Activated CD4-positive, CD25-positive, alpha-beta regulatory T cell treated with anti-CD3 and anti-CD28 coated beads, Interleukin-2, amount 50 U/mL, for 24 hours (primary cell): ENCODE measurements at places on chromosomes 13 and 19.

DNA sequence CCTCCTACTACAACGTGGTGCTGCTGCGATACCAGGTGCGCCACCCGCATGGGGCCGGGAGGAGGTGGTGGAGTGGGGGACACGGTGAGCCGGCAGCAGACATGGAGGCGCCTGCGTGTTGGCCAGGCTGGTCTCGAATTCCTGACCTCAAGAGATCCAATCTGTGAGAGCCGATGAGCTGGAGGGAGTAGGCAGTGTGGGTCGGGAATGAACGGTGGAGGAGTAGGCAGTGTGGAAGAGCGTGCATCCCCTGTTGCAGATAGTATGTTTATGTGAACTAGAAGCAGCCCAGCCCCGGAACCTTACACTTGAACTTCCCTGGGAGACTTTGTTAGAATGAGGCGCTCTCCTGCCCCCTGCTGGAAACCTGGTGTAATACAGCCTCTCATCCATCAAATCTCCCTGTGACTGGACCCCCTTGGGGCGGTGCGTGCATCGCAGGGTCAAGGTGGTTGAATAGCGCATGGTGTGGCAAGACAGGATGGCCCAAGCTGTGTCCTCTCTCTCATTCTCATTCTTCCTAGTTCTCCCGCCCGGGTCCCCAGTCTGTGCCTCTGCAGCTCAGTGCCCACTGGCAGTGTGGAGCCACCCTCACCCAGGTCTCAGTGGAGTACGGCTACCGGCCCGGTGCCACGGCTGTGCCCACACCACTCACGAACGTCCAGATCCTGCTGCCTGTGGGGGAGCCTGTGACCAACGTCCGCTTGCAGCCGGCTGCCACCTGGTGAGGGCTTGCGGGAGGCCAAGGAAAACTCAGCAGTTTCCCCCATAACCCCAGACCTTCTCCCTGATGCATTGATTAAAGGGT is 10.5 kb upstream of the B3GNT3 start:
- ATAC-seq, result peak; percentile 56

DNA sequence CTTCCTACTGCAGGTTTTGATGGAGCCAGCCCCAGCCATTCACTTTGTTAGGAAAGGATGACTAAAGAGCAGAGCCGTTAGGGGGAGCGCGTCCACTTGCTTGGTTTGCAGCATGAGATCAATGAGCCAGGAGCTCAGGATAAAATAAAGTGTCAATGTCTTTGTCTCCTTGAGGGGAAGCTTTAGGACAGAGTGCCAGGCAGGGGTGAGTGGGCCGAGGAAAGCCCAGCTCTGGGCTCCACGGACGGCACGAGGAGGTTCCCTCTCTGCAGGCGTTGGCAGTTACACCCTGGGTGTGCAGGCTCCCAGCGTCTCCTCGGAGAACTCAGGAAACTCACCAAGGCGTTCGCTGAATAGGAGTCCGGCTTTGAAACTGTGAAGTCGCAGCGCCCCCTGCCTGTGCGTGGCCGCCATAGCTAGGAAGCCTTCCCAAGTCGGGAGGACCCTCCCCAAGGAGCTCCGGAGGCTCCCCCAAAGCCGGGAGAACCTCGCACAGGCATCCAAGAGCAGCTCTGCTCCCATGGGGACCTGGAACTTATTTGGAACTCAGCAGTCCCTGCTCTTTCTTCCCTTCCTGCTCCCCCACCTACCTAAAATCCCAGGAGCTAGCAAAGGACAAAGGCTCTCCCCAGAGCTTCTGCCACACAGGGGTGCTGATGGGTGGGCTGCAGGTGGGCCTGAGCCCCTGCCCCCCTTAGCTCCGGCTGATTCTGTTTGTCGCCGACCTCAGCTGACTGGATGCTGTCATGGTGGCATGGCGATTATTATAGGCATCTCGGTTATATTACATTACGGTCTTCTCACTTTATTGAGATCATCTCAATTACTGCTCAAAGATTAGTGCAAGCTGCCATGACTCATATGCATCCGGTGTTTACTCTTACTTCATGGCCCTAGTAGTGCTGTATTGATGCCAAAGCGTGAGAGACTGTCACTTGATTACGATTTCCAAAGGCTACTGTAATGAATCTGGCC is 34.4 kb downstream of the GSX1 start:
- ATAC-seq, result no peak

DNA sequence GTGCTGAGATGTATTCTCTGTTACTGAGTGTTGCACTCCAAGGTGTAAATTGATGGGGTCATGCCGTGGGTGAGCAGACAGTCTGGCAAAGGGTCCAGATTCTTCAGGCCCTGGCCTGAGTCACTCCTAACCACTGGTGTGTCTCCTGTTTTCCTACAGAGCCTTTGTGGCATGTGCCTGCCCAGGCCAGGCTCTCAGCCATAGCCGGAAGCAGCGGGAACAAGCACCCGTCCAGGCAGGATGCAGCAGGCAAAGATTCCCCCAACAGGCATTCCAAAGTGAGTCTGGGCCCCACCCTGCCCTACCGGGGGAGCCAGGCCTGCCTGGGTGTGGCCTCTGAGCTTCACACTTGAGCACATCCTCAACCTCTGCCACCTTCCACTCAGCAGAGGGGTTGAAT is 61.9 kb downstream of the DPF1 start:
- ATAC-seq, result no peak

GRCh38 chr19:1851654-1852580 is 3.6 kb upstream of the REXO1 start:
- ATAC-seq, result no peak

GRCh38 chr13:29819143-29819542 is 31.3 kb downstream of the UBL3 start:
- no peak for ATAC-seq

GRCh38 chr13:62176051-62176450 is 760.4 kb upstream of the PCDH20 start:
- no peak for ATAC-seq

DNA sequence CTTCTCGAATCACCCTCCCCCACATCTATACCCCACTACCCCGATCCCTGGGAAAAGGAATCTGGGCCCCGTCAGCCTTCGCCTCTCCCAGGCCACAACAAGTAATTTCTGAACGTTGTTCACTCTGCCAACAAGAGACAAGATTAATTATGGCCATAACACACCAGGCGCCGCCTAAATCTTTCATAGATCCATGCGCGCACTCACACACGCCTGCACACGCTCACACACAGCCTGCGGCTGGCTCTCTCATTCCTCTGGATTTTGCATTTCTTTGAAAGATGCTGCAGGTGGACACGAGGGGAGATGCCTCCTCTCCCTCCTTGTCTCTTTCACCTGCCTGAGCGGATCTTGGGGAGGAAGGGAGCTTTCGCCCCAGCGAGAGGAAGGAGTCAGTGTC is 17.1 kb downstream of the ZNRF4 start:
- ATAC-seq, result no peak

GRCh38 chr13:48505597-48506091 is 27.2 kb downstream of the RCBTB2 start:
- peak; percentile 70 for ATAC-seq

- peak; percentile 92 for ATAC-seq
Measured at GRCh38 chr19:49564616-49565045, 15.7 kb downstream of the NOSIP start.

DNA sequence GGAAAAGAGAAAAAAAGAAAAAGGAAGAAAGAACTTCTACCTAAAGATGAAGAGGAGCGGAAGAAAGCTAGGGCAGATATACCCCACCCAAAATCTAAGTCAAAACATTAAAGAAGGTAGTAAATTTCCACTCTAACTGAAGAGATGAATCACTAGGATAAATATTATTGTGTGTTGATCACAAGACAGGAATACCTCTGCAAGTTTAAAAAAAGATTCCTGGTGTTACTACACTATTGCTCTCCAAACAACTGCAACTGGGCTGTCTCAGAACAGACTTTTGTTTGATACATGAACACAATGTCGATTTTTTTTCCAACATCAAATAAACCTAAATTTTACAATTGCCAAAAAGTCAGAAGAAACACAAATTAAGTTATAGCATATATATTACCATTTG is 6.8 kb downstream of the HSPH1 start:
- no peak for ATAC-seq
